8988T (cell line): ENCODE measurements at places on chromosomes 5 and 9.

DNA sequence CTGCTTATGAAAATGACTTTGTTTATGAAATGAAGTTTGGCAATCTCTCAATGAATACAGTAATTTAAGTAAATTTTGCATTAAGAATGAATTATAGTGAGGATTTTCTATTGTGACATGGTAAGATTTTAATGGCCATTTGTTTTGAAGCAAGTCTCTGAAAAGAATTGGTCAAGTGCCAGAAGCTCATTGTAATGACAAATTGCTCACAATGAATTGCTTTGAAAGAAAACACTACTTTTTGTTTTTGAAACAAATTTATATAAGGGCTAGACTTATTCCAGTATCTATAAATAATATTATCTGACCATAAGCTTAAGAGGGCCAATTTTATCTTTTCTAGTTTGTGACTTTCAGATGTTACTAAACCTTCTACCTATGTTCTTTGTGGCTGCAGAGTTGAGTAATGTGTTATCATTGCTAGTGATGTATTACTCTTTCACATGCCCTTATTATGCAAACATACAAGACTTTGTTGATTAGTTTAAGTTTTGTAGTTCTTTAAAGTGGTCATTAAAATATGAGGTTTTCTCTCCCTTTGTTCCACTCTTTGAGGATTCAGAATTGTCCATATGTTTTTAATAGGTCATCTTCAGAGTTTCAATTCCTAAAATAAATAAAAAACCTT is 93.0 kb upstream of the ZNF608 start:
- no peak for DNase-seq

- no peak for DNase-seq
Observed at GRCh38 chr9:104775574-104775936, 11.6 kb downstream of the NIPSNAP3B start.

- DNase-seq = no peak
Observed at GRCh38 chr5:56681346-56681745, 134.0 kb upstream of the MAP3K1 start.

DNA sequence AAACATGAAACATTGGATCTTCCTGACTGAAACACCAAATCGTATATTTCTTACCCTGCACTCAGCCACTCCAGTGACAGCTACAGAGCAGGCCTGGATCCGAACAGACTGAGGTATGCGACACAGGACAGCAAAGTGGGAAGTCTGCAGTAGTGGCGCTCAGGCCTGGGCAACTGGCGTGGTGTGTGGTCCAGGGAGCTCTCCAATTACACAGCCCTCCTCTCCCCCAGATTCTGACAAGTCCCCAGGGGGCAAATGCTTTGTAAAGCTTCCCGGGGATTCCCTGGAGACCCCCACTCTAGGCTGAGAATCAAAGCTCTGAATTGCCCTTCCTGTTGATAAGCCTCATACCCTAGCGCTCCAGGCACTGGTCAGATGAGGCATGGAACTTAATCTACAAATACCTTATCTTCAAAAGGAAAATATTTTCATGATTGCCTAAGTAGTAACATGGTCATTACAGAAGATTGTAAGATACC is 104.8 kb upstream of the ERCC6L2 start:
- DNase-seq = no peak

DNA sequence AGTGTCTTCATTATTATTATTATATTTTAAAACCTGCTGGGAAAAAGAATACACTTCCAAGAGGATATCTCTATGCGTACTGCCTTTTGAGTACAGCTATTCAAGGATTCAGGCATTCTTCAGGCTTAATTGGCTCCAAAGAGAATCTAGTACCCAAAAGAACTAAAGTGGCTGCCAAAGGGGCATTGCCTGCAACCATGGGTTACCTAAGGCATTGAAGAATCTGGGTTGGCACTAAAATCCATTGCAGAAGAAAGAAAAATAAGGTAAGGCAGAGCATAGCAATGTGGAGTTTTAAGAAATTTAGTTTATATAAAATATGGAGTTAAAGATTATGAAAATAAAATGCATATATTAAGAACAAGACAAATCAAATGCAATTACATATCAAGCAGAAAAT is 223.5 kb downstream of the TMEM161B start:
- no peak for DNase-seq

- DNase-seq = no peak
Observed at GRCh38 chr9:72037571-72037970, 22.8 kb downstream of the C9orf57 start.

- no peak for DNase-seq
Observed at GRCh38 chr5:96037128-96037527, 75.5 kb upstream of the ELL2 start.

DNA sequence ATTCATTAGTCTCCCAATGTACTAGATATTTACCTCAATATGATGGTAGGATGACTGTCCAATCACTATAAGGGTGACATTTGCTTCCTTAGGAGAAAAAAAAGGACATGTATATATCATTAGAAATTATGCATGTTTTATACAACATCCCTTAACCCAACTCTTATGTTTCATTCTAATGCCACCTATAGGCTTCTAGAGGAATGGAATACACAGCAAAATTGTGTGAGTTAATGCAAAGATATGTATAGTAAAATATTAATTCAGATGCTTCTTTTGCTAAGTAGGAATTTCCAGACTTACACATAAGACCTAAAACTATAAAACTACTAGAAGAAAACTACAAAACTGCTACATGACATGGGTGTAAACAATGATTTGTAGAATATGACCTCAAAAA is 3.5 kb downstream of the PRXL2C start:
- no peak for DNase-seq

GRCh38 chr5:178991190-178992145 is 3.7 kb downstream of the GRM6 start:
- no peak for DNase-seq

GRCh38 chr9:134267305-134267880 is 58.9 kb upstream of the RXRA start:
- no peak for DNase-seq

GRCh38 chr5:14851597-14851996 is 20.0 kb downstream of the ANKH start:
- DNase-seq = no peak

DNA sequence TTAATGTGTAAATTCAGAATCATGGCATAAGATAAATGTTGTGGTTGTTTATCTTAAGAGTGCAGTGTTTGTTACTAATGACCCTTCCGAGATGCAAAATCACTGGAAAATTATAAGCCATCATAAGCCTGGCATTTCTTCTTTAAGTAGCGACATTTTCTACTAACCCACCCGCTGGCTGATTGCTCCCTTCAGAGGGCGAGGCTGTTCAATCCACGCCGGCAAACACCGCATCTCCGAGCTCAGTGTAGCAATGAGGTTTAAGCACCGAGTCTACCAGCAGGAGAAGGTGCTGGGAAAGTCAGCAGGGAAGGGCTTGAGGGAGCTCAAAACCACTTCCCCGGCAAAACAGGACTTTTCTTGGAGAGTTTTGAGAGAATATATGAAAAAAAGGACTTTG is 52.7 kb downstream of the AK8 start:
- DNase-seq = no peak

DNA sequence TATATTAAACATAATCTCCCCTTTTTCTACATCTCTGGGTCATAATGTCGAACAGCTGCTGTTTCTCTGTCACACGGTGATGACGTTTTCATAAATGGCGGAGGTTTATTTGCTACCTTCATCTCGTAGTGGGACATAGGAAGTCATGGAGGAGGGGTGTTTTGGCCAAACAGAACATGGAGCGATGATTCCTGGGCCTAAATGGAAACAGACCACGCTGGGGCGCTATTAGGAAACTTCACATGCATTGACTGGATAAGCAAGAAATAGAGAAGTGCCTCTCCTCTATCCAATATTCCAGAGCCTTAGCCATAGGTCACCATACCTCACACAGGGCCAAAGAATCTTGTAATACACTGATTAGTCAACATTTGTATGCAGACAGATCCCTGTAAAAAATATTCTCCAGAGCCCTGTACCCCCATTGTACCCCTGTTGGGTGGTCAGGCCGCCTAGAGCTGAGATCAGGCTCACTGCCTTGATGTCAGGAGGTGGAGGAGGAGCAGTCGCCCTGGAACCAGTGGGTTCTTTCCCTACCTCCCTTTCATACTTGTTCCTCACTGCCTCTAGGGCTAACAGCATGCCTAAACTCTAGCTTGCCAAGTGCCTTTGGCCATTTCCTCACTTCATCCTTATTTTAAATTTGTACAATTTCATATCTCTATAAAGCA is 77.8 kb upstream of the SPIN1 start:
- DNase-seq = no peak

DNA sequence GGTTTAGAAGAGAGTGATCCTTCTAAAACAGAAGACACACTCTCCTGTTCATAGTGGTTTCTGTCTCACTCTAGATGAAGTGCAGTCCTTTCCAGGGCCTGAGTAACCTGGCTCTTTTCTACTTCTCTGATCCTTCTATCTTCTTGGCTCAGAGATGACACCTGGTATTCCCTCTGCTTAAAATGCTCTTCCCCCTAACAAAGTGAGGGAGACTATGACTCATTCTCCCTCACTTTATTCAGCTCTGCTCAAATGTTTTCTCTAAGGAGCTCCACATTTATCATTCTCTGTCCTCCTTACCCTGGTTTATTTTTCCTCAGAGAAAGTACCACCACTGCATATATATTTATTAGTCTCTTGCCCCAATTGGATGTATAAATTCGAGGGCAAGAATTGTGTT is 24.6 kb downstream of the TUT7 start:
- DNase-seq = no peak

- DNase-seq = no peak
Observed at GRCh38 chr5:154430466-154430865, 15.3 kb upstream of the SAP30L start.

GRCh38 chr5:149348518-149348917 is 3.2 kb downstream of the GRPEL2 start:
- DNase-seq = no peak
